Activated CD4-positive, alpha-beta T cell treated with anti-CD3 and anti-CD28 coated beads, Interleukin-2, Interleukin-4, amounts not matched to agents 100 ng/mL and 50 ng/mL, durations not matched to agents 16 hours and 8 hours (primary cell): ENCODE measurements at places on chromosomes 4 and X.

DNA sequence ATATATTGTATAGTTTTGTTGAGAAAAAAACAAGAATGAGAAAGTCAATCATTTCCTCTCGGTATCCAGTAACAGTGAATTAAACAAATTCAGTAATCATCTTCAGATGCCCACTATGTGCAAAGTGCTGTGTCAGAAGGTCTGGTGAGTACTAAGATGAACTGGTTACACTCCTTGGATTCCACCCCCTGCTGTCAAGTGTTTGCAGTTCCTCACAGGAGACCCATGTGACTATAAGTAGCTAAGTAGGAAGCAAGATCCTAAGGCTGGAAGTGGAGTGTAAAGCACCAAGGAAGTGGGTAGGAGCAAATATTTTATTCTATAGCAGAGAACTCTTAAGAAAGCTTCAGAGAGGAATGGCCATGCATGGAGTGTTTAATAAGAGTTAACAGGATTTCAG lies 73.6 kb downstream of the SNX25 start:
- no peak for DNase-seq

DNA sequence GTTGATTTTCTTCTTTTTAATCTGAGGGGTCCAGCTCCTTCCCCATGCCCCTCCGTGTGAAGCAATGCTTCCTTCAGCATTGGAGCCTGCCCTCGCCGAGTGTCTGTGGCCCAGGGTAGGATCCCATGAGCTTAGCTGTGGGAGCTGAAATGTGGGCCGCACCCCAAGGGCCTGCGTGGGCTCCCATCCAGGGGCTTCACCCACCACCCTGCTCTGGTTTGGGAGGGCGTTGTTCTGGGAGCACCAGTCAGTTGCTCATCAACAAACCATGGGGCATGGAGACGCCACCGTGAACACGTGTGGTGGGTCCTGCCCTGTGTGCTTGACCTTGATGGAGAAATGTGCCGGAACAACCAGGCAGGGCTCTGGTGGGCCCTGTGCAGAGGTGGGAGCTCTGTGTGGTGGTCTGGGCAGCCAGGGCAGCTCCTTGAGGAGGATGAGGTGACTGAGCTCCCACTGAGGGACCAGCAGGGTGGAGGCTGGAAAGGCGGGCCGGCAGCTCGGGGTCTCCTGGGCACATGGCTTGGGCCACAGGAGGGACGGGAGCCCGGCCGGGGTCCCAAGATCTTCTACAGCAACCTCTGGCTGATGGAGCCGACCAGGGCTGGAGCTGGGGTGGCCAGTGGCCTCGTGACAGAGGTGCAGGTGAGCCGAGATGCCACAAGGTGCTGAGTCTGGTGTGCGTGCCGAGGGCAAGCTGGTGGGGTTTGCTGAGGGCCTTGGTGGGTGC lies 39.6 kb upstream of the NKX1-1 start:
- DNase-seq, result no peak

DNA sequence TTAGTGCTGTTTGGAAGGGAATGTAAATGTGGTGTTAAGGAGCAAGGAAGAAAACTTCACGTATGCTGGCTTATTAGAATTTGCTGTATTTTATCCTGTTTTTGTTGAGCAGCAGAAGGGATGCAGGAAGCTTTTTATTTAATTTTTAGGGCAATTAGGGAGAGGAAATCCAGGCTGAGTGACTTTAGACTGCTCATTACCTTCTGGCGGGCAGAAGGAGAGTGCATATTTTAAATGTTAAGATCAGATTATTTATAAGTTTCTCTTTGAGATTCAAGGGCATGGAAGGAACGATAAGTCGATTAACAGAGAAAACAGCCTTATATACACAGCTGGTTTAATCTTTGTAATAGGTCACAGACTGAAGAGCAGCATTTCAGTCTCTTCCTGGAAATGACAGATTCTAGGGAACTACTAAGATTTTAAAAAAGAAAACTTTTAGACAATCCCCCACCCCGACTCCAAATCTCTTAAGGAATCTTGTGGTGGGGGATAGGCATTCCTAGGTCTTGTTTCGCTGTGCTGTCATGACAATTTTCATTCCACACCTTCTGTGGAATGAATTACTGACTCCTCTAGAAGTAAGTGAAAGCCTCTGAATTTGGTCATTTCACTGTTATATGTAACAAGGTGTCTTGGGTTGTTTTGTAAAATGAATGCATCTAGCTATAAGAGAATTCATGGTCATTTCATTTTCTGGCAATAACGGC lies 402.5 kb downstream of the RAPGEF2 start:
- no peak for DNase-seq

- no peak for DNase-seq
Measured at GRCh38 chr4:111813555-111814140, 331.6 kb upstream of the FAM241A start.

GRCh38 chr4:86894455-86894854 lies 2.2 kb upstream of the C4orf36 start:
- DNase-seq, result no peak

GRCh38 chr4:125770814-125771398 lies 456.2 kb downstream of the FAT4 start:
- DNase-seq, result no peak

DNA sequence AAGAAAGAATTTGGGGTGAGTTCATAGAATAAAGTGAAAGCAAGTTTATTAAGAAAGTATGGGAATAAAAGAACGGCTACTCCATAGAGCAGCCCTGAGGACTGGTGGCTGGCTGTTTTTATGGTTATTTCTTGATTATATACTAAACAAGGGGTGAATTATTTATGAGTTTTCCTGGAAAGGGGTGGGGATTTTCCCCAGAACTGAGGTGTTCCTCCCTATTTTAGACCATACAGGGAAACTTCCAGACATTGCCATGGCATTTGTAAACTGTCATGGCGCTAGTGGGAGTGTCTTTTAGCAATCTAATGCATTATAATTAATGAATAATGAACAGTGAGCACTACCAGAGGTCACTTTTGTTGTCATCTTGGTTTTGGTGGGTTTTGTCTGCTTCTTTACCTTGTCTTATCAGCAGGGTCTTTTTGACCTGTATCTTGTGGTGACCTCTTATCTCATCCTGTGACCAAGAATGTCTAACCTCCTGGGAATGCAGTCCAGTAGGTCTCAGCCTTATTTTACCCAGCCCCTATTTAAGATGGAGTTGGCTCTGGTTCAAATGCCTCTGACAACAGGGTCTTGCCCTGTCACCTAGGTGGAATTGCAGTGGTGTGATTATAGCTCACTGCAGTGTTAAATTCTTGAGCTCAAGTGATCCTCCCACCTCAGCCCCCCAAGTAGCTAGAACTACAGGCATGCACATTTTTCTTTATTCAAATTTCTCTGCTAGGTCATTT lies 27.1 kb downstream of the RAPGEF2 start:
- DNase-seq, result no peak

- no peak for DNase-seq
Measured at GRCh38 chr4:70556856-70557255, 35.2 kb upstream of the AMBN start.

- DNase-seq, result no peak
Measured at GRCh38 chr4:5378002-5378401, 326.7 kb downstream of the STK32B start.

- no peak for DNase-seq
Measured at GRCh38 chrX:148134578-148134977, 153.4 kb downstream of the FMR1NB start.

GRCh38 chrX:130402208-130402684 lies 459 bp downstream of the RBMX2 start:
- no peak for DNase-seq

DNA sequence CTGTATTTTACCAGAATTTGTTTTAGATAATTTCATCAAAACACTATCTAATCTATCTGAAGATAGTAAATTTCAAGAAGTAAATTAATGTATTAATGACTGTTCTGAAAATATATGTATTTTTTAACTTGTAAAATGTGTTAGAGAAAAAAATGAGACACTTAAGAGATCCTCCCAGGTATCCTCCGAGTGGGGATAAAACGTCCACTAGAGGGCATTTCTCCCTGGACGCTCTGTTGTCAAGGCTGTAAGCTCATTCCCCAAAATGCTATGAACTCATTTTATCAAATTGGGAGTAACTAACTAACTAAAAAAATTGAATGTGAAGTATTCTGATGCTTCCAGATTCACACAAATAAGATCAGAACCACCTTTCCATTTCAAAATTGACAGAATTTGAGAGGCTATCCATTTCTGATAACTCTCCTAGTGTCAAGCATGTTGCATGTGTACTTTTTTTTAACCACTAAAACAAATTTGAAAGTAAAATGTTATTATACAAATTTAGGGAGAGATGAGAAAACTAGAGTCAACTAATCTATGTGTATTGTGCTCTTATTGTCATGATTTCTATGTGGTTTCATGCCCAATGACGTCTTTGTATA lies 337.3 kb upstream of the HS3ST1 start:
- peak; percentile 14 for DNase-seq

- DNase-seq, result no peak
Measured at GRCh38 chr4:186805020-186805820, 81.6 kb upstream of the FAT1 start.

- no peak for DNase-seq
Measured at GRCh38 chr4:49000806-49001205, 14.7 kb downstream of the CWH43 start.

DNA sequence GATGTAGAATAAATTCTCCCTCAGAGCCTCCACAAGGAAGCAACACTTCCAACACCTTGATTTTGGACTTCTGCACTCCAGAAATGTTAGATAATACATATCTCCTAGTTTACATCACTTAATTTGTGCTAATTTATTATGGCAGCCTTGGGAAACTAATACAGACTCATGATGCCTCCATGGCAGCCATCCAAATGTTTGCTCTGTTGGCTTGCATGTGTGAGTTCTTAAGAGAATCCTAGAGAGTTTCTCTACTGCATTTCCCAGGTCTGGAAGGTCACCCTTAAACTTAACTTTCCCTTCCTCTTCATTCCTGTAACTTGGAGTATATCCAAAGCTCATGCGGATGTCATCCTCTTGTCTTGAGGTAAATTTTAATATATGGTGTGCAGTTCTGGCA lies 956.1 kb downstream of the ADGRL3 start:
- DNase-seq, result no peak

DNA sequence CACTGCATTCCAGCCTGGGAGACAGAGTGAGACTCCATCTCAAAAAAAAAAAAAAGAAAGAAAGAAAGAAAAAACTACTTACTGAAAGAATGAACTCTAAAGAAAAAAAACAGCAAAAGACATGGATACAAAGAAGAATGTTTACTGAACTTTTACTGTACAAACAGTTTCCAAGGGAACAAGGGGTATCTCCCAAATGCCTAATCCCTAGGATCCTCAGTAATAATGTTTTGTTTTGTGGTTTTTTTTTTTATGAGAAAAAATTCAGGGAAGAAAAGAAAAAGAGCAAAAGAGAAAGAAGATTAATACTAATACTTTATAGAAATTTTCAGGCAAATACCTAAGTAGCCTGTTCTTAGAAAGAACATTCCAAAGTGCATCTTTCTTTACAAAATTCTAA lies 63.2 kb downstream of the ANTXR2 start:
- DNase-seq, result no peak

- DNase-seq, result no peak
Measured at GRCh38 chr4:186227744-186228513, 622 bp downstream of the KLKB1 start.
